ENCODE measurements at places on chromosomes 4 and X.

GRCh38 chr4:185712350-185713024, 99.5 kb downstream of the SORBS2 start:
- no peak for DNase-seq

GRCh38 chr4:84937381-84937977, 29.0 kb downstream of the WDFY3 start:
- DNase-seq = no peak

DNA sequence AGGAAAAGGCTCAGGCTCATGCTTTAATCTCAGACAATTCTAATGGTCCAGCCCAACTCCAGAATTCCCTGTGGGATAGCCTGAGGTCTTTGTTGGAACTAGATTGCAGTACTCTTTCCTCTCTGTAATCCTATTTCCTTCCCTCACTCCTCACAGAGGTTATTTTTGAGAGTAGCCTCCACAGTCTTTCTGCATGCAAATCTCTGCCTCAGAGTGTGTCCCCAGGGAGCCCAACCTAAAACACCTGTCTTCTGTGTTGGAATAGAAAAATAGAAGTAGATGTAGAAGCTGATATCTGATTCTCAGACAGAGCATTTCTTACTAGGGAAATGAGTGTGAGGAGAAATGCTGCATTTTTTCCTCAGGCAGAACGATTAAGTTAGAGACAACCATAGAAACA, 915.5 kb upstream of the EPHA5 start:
- no peak for DNase-seq

DNA sequence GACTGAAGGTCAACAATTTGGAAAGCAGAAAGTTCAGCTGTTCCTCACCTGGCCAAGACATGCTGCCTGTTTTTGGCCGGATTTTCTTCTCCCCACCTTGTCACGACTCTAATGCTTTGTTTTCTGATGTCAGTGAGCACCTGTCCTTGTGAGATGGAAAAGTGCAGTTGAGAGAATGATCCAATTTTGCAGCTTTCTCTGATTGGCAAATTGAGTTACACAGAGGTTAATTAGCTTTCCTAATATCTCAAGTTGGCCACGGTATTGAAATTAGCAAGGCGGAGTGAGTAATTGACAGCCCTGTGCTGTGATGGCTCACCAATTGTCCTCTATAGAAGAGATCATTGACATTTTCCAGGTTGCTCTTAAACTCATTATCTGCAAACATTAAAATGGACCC, 126.8 kb upstream of the VCX3A start:
- no peak for DNase-seq
